ENCODE measurements at places on chromosomes 16 and 17.

DNA sequence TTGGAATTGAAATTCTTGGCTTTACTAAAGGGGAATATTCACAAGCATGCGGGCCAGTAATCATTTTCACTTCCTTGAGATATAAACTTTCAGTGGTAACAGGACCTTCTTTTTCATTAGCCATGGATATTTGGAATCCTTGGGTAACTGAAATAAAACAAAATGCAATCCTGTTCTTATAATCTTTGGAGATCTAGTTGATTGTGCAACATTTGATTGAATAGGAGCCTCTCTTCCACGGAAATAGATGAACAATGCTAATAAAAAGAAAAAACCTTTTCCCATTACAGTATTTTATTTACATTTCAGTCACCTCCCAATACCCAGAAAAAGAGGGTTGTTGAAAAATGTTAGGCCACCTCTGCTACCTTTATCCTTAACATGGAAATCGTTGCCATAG lies 225.6 kb downstream of the MAP2K6 start:
- no peak for DNase-seq

GRCh38 chr16:83023640-83024039 lies 396.9 kb downstream of the CDH13 start:
- no peak for DNase-seq

GRCh38 chr17:1484676-1485422 lies 7.6 kb downstream of the MYO1C start:
- DNase-seq = no peak

- DNase-seq = no peak
Observed at GRCh38 chr16:58022601-58023371, 2.8 kb upstream of the MMP15 start.
